Activated T-cell treated with anti-CD3 and anti-CD28 coated beads, Interleukin-2, amount 50 U/mL, for 72 hours (primary cell): ENCODE measurements at places on chromosomes 6 and 20.

DNA sequence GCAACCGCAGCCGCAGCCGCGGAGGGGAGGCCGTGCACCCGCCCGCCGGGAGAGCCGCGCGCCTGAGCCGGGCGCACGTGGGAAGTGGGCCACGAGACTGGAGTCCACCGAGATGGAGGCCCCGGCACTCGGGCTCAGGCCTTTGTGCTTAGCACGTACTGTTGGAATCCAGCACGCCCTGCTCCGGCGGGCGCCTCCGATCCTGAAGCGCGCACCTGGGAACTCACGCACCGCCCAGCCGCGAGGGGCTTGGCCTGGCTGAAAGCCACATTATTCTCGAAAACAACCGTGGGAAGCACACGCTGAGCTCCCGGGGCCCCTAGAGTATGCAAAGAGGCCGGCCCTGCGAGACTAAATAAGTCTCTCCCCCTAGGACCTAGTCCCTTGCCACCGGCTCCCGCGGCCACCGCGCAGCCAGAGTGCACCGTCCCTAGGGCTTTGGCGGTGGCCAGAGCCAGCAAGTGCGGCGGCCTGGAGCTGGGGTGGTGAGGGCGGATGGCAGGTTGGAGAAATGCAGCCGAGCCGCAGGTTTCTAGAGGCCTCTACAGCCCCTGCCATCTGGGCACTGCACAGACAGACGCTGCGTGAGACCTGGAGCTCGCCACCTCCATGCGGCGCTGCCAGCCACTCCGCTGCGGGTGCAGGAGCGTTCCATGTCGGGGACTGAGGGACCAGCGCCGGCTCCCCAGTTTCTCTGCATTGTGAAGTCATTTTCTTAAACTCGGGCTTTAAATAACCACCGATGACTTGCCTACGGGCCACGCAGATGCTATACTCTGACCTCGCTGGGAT lies 42.0 kb upstream of the LY86 start:
- peak; percentile 20 for DNase-seq

DNA sequence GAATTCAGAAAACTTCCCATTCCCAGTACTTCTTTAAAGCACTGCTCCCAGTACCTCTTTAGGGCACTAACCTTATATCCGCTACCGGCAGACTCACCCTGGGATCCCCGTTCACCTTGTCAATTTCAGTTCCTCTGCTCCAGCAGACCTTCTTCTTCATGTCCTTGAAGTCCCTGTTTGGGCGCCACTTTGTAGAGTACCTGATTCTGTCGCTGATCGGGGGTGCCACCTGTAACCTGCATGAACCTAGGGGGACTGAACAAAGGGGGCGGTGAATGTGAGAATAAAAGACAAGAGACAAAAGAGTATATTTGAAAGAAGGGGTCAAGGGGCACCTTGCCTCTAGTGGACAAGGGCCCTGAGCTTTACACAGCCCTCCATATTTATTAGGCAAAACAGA lies 4.9 kb upstream of the GINS1 start:
- DNase-seq: no peak

- DNase-seq: peak; percentile 3
Observed at GRCh38 chr6:20056350-20056992, 155.8 kb downstream of the MBOAT1 start.

- no peak for DNase-seq
Observed at GRCh38 chr6:15386756-15387112, 140.9 kb downstream of the JARID2 start.

GRCh38 chr6:36581716-36582115 lies 12.4 kb upstream of the SRSF3 start:
- DNase-seq: no peak

- no peak for DNase-seq
Observed at GRCh38 chr6:152950240-152950639, 32.6 kb downstream of the FBXO5 start.

DNA sequence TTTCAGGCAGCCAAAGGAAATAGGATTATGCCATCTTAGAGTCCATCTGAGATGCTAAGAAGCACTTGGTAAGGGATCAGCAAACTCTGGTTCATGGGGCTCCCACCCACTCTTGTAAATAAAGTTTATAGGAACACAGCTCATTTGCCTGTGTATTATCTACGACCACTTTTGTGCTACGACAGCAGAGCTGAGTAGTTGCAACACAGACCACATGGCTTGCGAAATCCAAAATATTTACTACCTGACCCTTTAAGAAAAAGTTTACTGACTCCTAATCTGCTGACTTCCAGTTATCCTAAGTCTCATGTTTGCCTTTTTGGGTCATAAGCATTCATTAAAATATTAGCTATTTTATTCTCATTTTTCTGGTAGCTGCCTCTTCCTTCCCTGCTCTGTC lies 859.0 kb downstream of the QKI start:
- DNase-seq: no peak

- no peak for DNase-seq
Observed at GRCh38 chr20:62015540-62016288, 50.0 kb downstream of the TAF4 start.

DNA sequence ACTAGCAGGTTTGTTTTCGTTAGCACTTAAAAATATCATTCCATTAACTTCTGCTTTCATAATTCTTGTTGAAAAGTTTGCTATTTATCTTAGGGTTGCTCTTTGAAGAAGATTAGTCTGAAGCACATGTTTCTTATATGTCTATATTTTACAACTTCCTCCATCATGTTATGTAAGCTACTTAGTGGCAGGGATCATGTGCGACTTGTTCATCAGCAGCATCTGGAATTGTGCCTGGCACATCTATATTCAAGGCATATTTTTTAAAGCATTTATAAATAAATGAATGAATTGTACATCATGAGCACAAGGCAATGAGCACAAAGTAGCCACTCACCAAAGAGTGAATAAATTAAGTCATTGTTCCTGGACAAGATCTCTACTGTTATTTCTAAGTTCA lies 187.2 kb upstream of the COL21A1 start:
- DNase-seq: no peak

DNA sequence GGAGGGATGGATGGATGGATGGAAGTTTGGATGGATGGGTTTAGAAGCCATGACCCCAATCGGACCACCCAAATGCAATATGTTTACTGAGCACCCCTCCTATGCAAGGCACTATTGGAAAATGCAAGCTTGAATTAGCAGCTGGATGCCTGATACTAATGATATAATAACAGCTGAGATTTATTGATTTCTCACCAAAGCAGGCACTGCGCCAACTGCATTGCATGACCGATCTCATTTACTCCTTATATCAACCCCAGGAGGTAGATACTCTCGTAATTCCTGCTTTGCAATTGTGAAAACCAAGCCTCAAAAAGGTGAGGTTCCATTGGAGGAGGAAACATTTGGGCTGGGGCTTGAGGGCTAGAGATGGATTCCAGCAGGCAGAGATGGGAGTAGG lies 89.7 kb downstream of the KCNB1 start:
- DNase-seq: no peak

DNA sequence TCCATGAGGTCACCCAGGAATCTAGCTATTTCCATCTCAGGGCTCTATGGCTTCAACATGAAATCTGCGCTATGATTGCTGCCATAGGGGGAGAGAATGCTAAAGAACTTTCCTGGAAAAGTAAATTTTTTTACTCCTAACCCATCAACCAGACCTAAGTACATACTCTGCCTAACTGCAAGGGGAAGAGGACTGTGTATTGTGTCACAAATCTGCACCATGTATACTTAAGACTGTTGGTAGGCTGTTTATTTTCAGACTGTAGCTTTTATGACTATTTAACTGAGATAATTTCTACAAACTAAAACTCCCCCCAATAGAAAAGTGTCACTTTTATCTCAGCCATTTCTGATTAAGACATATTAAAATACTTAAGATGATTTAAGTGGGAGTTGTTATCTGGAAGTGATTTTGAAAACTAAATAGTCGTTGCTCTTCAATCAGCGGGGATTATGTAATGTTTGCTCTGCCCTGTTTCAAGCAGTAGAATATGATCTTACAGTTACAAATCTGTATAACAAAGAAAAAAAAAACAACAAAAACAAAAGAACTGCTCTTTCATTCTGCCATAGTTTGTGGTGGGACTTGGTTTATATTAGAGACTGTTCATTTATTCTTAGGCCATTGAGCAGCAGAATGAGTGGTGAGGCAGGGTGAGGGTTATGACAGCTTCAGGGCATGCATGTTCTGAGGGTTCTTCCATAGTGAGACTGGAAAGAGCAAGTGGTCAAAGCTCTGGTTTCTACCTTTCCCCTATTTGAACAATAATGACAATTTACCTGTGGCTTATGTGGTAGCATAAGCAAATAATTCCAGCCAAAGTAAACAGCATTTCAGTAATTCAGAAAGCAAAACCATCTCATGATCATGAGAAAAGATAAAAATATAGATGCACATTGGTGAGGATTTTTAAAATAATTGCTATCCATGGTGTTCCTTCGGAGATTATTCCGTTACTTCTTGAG lies 126.3 kb upstream of the CEP162 start:
- DNase-seq: no peak

- peak; percentile 31 for DNase-seq
Observed at GRCh38 chr6:105402090-105402938, 568 bp downstream of the PREP start.

- DNase-seq: no peak
Observed at GRCh38 chr6:109979033-109979921, 1.2 kb downstream of the GPR6 start.
